Muscle of back (tissue), 13 donors: ENCODE measurements at places on chromosomes 13 and 19. TPM values are rescaled to one million over a fixed set of nuclear protein-coding genes. Genes with fewer than 3 reads are reported as not detected.

Gene IGSF23
- not detected for polyA plus RNA-seq

Gene TSSK6
- polyA plus RNA-seq = 0.33 TPM

Gene NFIX
- polyA plus RNA-seq = 111 TPM

Gene PLVAP
- 47.2 TPM for polyA plus RNA-seq

Gene FFAR2
- 0.11 TPM for polyA plus RNA-seq

Gene SMIM24
- not detected for polyA plus RNA-seq

Gene ZNF132
- polyA plus RNA-seq = 4.3 TPM

Gene MTUS2
- polyA plus RNA-seq = 35.5 TPM

Gene IGLON5
- 0.35 TPM for polyA plus RNA-seq

Gene IGFL4
- 10.2 TPM for polyA plus RNA-seq

Gene FAM98C
- polyA plus RNA-seq = 11.1 TPM

Gene TIMM50
- 44.5 TPM for polyA plus RNA-seq

Gene FREM2
- 9.9 TPM for polyA plus RNA-seq

Gene HSD11B1L
- 4.9 TPM for polyA plus RNA-seq

Gene SIGLEC8
- not detected for polyA plus RNA-seq

Gene CD33
- polyA plus RNA-seq = 2.6 TPM

Gene GPR18
- 0.12 TPM for polyA plus RNA-seq

Gene CCDC169
- polyA plus RNA-seq = 3.7 TPM

Gene LGALS14
- polyA plus RNA-seq = not detected

Gene TYROBP
- 15.6 TPM for polyA plus RNA-seq

Gene FFAR1
- polyA plus RNA-seq = not detected

Gene CDX2
- polyA plus RNA-seq = not detected

Gene NAXD
- polyA plus RNA-seq = 26.2 TPM

Gene PCSK4
- polyA plus RNA-seq = 0.46 TPM

Gene INSL3
- polyA plus RNA-seq = 0.24 TPM

Gene HCST
- polyA plus RNA-seq = 5.3 TPM

Gene ATP4B
- 0.08 TPM for polyA plus RNA-seq

Gene MZT1
- polyA plus RNA-seq = 25.5 TPM
